ENCODE measurements at places on chromosomes 5 and 9. TPM values are rescaled to one million over a fixed set of nuclear protein-coding genes. Genes with fewer than 3 reads are reported as not detected.

IARS1 gene
- total RNA-seq = 130 TPM

GMCL2 gene
- total RNA-seq = not detected

SPINK13 gene
- total RNA-seq = not detected

CXXC5 gene
- total RNA-seq = 2.7 TPM

CHSY3 gene
- not detected for total RNA-seq

IRGM gene
- 1.4 TPM for total RNA-seq

Measured in activated T-helper 17 cell treated with anti-CD3 and anti-CD28 coated beads, Interleukin-2, amount 50 U/mL, for 72 hours (primary cell).